ENCODE measurements at places on chromosomes 13 and 19.

DNA sequence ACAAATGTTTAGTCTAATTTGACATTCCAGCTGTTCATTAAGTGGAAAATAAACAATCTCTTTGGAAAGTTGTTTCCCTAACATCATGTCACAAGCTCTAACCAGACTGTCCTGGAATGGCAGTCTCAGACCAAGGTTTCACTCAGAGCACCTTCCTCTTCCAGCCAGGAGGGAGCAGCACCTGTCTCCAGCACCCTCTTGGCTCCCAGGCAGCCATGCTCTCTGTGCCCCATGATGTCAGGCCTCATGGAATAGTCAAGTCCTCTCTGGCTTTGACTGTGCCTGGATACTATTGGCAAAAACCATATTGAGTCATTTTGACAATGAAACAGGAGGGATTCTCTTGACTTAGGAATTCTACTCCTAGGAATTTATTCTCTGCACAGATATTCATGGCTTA, 171.4 kb downstream of the OXGR1 start:
- peak; percentile 36 for DNase-seq

- peak; percentile 56 for DNase-seq
Measured at GRCh38 chr19:8654591-8655339, 24.3 kb downstream of the NFILZ start.

- DNase-seq: no peak
Measured at GRCh38 chr13:25377244-25377962, 5.6 kb downstream of the ATP8A2 start.

DNA sequence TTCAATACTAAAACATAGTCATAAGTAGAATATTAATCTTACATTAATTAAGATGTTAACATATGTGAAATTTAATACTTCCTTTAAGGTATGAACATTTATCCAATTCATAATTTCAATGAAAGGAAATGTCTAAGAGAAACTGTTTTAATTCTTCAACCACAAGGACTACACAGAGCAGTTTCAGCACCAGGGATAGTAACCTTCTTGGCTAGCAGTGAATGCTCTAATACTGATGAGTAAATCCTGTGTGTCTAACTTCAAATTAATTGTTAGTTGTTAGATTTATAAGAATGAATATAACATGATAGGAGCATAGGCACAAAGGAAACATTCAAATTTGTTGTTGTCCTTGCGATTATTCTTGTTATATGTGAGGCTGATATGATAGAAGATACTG, 15.6 kb upstream of the NBEA start:
- DNase-seq: no peak

DNA sequence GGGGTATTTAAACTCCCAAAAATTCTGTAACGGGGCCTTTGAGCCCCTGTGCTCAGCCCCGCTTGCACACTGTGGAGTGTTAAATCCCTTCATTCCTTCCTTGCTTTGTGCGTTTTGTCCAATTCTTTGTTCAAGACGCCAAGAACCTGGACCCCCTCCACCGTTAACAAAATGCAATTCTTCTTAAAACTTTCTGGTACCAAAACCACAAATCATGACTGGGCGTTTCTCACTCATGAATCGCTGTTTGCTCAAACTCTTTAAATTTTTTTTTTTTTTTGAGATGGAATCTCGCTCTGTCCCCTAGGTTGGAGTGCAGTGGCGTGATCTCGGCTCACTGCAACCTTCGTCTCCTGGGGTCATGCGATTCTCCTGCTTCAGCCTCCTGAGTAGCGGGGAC, 881 bp downstream of the ZNF20 start:
- no peak for DNase-seq

- DNase-seq: no peak
Measured at GRCh38 chr19:16457195-16457953, 14.4 kb downstream of the EPS15L1 start.

DNA sequence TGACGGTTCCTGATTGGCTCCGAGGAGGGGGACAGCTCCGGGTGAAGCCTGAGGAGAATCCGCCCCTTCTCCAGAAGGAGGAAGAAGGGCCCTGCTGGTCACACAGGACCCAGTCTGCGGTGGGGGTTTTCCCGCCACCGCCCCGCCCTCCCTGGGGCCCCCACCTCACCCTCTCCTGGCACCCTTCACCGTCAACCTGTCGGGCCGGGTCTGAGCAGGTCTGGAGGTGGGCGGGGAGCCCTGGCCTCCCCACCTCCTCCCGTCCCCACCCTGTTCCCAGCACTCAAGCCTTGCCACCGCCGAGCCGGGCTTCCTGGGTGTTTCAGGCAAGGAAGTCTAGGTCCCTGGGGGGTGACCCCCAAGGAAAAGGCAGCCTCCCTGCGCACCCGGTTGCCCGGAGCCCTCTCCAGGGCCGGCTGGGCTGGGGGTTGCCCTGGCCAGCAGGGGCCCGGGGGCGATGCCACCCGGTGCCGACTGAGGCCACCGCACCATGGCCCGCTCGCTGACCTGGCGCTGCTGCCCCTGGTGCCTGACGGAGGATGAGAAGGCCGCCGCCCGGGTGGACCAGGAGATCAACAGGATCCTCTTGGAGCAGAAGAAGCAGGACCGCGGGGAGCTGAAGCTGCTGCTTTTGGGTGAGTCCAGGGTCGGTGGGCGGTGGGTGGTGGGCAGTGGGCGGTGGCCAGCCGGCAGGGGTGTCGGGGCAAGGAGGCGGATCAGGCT, at the start of gene GNA15:
TSS of gene GNA15 (plus strand) at position 73 of the 723 bp plus-strand sequence. CDS start at position 491, 418 bp downstream.
- DNase-seq: no peak

- no peak for DNase-seq
Measured at GRCh38 chr19:42111811-42112210, 20.4 kb downstream of the POU2F2 start.

- DNase-seq: no peak
Measured at GRCh38 chr13:113875837-113876281, 12.0 kb upstream of the GAS6 start.

- no peak for DNase-seq
Measured at GRCh38 chr13:37944869-37945442, 75.4 kb upstream of the TRPC4 start.

GRCh38 chr13:39385621-39386231, 217.3 kb downstream of the LHFPL6 start:
- peak; percentile 79 for DNase-seq

GRCh38 chr19:16911046-16911445, 22.2 kb downstream of the F2RL3 start:
- DNase-seq: no peak

DNA sequence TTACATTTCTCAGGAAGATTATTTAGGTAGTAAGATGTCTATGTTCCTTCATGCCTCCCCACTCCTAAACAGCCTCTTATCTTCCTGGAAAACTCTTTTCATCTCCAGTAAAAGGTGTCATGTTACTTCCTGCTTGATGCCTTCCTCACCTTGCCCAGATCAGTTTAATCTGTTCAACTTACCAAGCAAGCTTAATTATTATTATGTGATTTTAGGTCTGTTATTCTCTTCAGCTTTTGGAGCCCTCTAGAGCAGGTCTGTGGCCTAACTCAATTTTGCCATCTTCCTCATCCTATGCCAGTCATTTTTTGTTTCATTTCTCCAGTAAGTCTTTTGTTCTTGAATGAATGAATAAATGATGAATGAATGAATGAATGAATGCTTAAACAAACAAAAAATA, 528.4 kb downstream of the DCT start:
- DNase-seq: no peak

- DNase-seq: no peak
Measured at GRCh38 chr13:113849546-113849945, 14.3 kb downstream of the GAS6 start.

- no peak for DNase-seq
Measured at GRCh38 chr13:104816726-104817125, 1718.7 kb downstream of the EFNB2 start.

- no peak for DNase-seq
Measured at GRCh38 chr13:100235311-100235901, 146.5 kb downstream of the PCCA start.

DNA sequence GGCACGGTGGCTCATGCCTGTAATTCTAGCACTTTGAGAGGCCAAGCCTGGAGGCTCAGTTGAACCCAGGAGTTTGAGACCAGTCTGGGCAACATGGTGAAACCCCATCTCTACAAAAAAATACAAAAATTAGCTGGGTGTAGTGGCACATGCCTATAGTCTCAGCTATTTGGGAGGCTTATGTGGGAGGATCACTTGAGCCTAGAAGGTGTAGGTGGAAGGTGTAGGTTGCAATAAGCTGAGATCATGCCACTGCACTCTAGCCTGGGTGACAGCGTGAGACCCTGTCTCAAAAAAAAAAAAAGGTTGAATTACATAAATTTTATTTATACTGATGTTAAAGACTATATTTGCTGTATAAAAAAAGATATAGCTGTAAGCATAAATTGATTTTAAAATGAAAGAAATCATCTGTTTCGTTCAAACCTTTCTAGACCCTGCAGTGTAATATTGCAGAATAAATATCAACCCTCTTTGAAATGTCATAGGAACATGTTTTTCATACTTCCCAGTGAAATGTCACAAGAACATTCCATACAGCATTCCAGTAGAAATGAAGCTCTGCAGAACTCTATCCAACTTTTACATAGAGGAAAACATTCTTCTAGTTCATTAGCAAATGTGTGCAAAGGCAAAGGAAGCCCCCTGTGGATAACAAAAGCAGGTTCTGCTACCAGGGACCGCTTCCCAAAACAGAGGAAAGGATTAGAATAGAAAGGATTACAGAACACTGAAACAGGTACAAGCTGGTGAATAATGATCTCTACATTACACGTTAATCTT, 76.0 kb downstream of the CAB39L start:
- peak; percentile 47 for DNase-seq

DNA sequence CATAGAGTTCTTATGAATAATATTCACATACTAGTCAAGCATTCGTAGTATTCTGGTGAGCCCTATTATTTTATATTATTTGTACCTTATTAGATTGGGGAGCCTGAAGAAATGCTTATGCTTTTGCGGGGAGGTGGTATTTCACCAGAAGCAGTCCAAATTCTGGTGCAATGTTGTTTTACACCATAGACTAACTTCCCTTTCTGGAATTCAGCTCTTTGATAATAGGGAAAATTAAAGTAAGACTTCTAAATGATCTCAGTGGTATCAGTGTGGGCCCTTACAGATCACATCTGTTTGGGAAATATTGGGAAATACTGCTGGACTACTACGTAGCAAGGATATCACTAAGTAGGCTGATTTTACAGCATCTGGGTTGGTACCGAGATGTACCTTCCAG, 34.2 kb downstream of the KCTD12 start:
- no peak for DNase-seq

- DNase-seq: no peak
Measured at GRCh38 chr19:14661372-14661924, 13.2 kb downstream of the ADGRE3 start.

- no peak for DNase-seq
Measured at GRCh38 chr13:43861863-43862262, 17.7 kb downstream of the CCDC122 start.

- no peak for DNase-seq
Measured at GRCh38 chr19:1672038-1672768, 19.8 kb upstream of the TCF3 start.

DNA sequence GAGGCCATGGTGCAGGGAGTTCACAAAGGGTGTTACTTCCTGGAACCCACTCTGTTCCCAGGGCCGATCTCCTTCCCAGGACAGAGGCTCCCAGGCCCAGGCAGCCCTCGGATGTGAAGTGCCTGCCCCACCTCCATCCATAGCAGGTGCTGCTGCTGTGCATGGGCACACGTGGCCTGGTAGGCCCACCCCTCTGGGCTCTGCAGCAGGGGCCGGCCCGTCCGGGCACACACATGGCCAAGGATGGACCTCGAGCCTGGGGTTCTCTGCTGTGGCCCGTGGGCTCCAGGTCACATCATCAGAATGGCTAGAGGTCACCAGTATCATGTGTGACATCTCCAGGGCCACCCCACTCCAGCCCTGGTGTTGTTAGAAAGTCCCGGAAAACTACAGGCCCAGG, 71.8 kb downstream of the GADD45B start:
- DNase-seq: no peak

DNA sequence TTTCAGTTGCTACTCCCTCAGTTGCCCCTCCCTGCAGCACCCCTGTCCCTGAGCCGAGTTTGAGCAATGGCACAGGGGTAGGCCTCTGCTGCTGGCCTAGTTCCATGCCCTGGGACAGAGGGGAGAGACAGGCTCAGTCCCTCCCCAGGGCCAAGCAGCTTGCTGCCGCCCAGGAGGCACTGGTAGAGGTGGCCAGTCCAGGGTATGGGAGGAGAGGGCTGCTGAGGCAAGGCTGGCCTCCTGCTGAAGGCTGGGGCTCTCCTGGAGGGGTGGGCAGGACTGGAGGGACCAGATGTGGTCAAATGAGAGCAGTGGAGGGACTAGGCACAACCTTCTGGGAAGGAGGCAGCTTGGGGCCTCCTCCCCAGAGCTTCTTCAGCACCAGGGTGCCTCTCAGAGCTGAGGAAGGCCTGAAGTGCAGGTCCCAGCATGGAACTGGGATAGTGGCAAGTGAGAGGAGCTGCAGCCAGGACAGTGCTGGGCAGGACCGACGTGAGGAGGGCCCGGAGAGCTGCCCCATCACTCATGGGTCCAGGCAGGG, 29.8 kb upstream of the VSTM2B start:
- DNase-seq: no peak

GRCh38 chr13:99351772-99352171, 44.6 kb upstream of the GPR183 start:
- DNase-seq: no peak

DNA sequence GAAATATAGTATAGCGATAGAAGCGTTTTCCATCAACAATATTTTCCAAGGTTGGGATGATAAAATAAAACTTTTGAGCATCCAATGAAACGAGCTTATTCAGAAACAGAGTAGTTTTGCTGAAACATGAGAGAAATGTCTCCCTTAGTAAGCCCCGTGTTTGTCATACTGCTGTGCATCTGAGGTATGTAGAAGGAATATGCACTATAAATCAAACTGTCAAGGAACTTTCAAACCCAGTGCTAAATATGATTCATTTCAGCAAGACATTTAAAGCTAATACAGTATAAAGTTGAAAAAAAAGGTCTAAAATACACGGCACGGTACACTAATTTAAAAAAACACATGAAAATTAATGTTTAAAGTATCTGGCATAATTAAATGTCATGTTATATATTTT, 546.2 kb downstream of the SLITRK5 start:
- DNase-seq: no peak

GRCh38 chr13:30742901-30743300, 7.6 kb downstream of the ALOX5AP start:
- no peak for DNase-seq

GRCh38 chr19:1841209-1841924, 6.9 kb downstream of the REXO1 start:
- DNase-seq: no peak
